Activated CD4-positive, alpha-beta T cell treated with anti-CD3 and anti-CD28 coated beads for 36 hours (primary cell): ENCODE measurements at places on chromosomes 13 and 19. TPM values are rescaled to one million over a fixed set of nuclear protein-coding genes. Genes with fewer than 3 reads are reported as not detected.

DNA sequence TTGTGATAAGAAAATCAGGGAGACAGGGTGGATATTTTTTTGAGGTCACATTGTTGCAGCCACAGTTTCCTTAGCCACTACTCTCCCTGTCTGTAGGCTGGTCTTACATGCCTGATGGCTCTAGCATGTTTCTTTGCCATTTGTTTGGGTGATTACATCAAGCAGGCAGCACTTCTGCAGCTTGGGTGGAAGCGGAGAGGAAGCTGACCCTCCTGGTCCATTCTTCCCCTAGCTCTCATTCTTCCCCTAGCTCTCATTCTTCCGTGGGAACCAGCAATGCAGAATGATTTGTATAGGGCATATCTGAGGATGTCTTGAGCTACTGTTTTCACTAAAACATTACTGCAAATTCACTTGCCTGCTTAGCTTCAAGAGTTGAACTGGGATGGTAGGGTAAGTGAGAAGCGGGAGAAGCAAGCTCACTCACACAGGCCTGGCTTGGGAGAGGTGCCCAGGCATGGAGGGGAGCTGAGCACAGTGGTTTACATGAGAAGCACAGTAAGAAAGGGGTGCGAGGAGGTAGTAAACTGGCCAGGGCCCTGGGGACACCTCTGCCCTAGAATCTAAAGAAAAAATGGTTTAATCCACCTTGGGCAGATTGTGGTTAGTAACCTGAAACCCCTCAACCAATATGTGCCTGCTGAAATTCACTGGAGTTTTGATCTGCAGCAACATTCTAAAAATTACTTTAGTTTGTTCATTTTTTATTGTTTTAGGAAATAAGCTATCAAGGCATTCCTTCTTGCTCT is 538.9 kb downstream of the RFC3 start:
- no peaks in the 10 kb centered on the region for H3K27me3 ChIP-seq
- H3K36me3 ChIP-seq = no peaks in the 10 kb centered on the region
- H3K4me3 ChIP-seq = no peak overlapping the region
- H3K4me1 ChIP-seq = no peaks in the 10 kb centered on the region

DNA sequence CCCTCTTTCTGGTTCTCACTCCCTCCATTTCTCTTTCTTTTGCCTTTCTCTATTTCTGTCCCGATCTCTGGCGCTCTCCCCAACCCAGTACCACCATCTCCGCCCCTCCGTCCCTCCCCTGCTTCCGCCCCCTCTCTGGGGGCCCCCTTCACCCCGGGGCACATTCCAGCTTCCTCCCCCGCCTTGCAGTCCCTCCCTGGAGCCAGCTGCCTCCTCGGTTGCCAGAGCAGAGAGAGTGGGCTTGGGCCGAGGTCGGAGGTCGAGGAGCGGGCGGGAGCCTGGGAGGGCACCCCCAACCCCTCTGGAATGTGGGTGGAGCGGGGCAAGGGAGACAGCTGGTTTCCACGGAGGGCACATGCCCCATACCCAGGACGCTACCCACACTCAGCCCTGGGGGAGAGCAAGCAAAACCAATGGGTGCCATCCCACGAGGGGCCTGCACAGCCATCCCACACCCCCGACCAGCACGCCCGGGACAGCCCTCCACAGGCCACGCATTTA is 6.5 kb upstream of the CIRBP start:
- peak overlapping the region; percentile 34 for H3K27ac ChIP-seq
- H3K36me3 ChIP-seq = peaks cover 25% of the 10 kb centered on the region
- no peaks in the 10 kb centered on the region for H3K27me3 ChIP-seq
- peaks cover 58% of the 10 kb centered on the region for H3K4me1 ChIP-seq
- no peak for DNase-seq
- peak overlapping the region; percentile 47 for H3K4me3 ChIP-seq

DNA sequence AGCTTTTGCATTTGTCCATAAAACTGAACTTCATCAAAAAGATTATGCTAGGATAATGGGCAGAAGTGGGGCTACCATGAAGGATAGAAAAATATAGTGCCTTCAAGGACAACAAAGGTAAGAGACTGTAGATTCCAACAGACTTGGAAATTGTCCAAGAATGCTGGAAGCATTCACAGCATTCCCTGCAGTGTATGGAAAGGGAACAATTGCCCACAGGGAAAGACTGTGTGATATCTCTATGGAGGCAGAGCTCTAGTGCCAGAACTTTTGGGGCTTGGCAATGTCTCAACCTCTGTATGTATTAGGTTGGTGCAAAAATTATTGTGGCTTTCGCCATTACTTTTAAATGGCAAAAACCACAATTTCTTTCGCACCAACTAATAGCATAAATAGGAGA is 1598.8 kb upstream of the MIR17HG start:
- H3K4me1 ChIP-seq = no peaks in the 10 kb centered on the region
- no peak for DNase-seq
- no peaks in the 10 kb centered on the region for H3K36me3 ChIP-seq

GRCh38 chr13:111923439-111923838 is 143.5 kb upstream of the SOX1 start:
- no peaks in the 10 kb centered on the region for H3K4me1 ChIP-seq
- no peaks in the 10 kb centered on the region for H3K36me3 ChIP-seq
- no peak for DNase-seq
- H3K4me3 ChIP-seq = no peak overlapping the region
- H3K27me3 ChIP-seq = peaks cover 5% of the 10 kb centered on the region
- no peak overlapping the region for H3K27ac ChIP-seq

GRCh38 chr19:918481-919198 is 1.5 kb downstream of the KISS1R start:
- DNase-seq = peak; percentile 83
- peaks cover 8% of the 10 kb centered on the region for H3K36me3 ChIP-seq
- H3K4me1 ChIP-seq = peaks cover 19% of the 10 kb centered on the region
- H3K27ac ChIP-seq = no peak overlapping the region
- no peaks in the 10 kb centered on the region for H3K27me3 ChIP-seq

GRCh38 chr13:32001769-32002168 is 29.8 kb upstream of the FRY start:
- no peaks in the 10 kb centered on the region for H3K4me1 ChIP-seq
- H3K4me3 ChIP-seq = no peak overlapping the region
- no peaks in the 10 kb centered on the region for H3K36me3 ChIP-seq
- H3K27me3 ChIP-seq = no peaks in the 10 kb centered on the region

- no peak overlapping the region for H3K4me3 ChIP-seq
- peaks cover 6% of the 10 kb centered on the region for H3K36me3 ChIP-seq
- no peak for DNase-seq
Observed at GRCh38 chr19:10921199-10921909, 7.1 kb downstream of the YIPF2 start.

- peak; percentile 53 for DNase-seq
- peaks cover 15% of the 10 kb centered on the region for H3K36me3 ChIP-seq
- H3K4me1 ChIP-seq = peaks cover 46% of the 10 kb centered on the region
- H3K4me3 ChIP-seq = no peak overlapping the region
- H3K27ac ChIP-seq = no peak overlapping the region
Observed at GRCh38 chr19:4061178-4061682, 5.5 kb downstream of the ZBTB7A start.

DNA sequence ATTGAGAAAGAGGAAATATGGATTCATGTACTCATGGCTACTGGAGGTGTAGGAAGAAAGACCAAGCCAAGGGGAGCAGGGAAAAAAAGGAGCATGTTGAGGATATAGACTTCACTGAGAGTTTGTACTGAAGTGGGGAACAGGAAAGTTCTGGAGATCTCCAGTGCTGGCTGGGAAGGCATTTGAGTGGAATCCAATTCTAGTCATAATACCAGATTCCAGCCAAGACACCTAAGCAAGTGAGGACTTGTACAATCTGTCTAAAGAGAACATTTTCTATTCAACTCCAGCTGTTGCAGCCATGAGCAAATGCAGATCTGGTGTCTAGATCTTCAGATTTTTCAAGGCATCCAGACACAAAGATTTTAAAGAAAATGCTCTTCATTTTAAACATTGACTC is 412.5 kb downstream of the OXGR1 start:
- no peaks in the 10 kb centered on the region for H3K4me1 ChIP-seq
- no peak for DNase-seq
- H3K4me3 ChIP-seq = no peak overlapping the region
- H3K27ac ChIP-seq = no peak overlapping the region
- H3K27me3 ChIP-seq = no peaks in the 10 kb centered on the region

- DNase-seq = peak; percentile 56
- H3K27me3 ChIP-seq = no peaks in the 10 kb centered on the region
- peak within 1 kb of the TSS; percentile 74 for H3K27ac ChIP-seq
- peaks cover 20% of the 10 kb centered on the region for H3K4me1 ChIP-seq
Observed at GRCh38 chr19:37905946-37906868, at the start of gene WDR87. Gene WDR87, minus strand, starts transcription at chr19:37906594. Its CDS starts 8,355 bp downstream, at chr19:37898239.

DNA sequence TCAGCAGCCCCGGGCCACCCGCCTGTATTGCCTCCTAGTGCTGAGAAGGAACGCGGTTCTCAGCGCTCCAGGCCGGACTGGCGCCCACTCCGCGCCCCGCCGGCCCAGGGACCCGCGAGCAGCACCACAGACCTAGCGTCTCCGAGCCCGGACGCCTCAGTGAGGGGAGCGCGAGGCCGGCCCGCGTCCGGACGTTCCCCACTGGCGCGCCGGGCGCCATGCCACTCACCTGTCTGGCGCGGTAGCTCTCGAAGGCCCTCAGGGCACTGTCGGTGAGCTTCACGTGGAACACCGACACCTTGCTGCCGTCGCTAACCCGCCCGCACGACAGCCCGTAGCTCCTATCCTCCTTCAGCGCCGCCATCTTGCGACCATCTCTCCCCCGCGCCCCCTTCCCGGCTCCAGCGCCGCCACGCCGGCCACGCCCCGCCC is at the start of gene ELL:
TSS of gene ELL (minus strand) at position 379 of the 432 bp plus-strand sequence. CDS start at position 364, 15 bp downstream.
- peak within 1 kb of the TSS; percentile 93 for H3K27ac ChIP-seq
- H3K4me1 ChIP-seq = peaks cover 16% of the 10 kb centered on the region
- DNase-seq = no peak
- H3K36me3 ChIP-seq = no peaks in the 10 kb centered on the region
- H3K4me3 ChIP-seq = peak within 1 kb of the TSS; percentile 80
- H3K27me3 ChIP-seq = no peaks in the 10 kb centered on the region

The GPR4 gene
- not detected for total RNA-seq

The VSIG10L gene
- total RNA-seq = 4.5 TPM

The ZNF563 gene
- 6.6 TPM for total RNA-seq

The KLK14 gene
- 1.1 TPM for total RNA-seq

The FBXW9 gene
- 8.3 TPM for total RNA-seq

The ATF5 gene
- total RNA-seq = 12.5 TPM

The SYT3 gene
- 0.11 TPM for total RNA-seq
